ENCODE measurements at places on chromosomes 5 and 9.

GRCh38 chr5:31086839-31087415 is 106.6 kb upstream of the CDH6 start:
- H3K4me1 ChIP-seq, result no peaks in the 10 kb centered on the region
- no peak overlapping the region for H3K27ac ChIP-seq
- no peak for DNase-seq

DNA sequence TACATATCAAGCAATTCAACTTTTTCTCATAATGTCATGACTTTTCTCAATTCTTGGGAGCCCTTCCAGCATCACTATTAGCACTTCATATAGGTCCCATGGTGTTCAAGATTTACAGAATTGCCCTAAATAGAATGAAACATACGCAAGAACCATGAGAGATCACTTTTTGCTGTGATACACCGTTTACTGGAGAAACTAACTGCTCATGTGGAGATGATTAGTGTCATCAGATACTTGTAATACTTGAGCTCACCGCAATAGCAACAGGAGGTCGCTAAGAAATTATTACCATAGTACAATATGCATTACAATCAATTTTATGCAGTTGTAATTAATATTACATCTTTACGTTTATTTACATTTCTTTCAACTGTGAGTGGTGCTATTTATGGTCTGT is 4.8 kb upstream of the PCSK5 start:
- no peak overlapping the region for H3K4me3 ChIP-seq
- no peaks in the 10 kb centered on the region for H3K27me3 ChIP-seq
- H3K27ac ChIP-seq, result no peak overlapping the region
- peaks cover 7% of the 10 kb centered on the region for H3K4me1 ChIP-seq

GRCh38 chr9:107734256-107735013 is 244.9 kb upstream of the KLF4 start:
- DNase-seq, result peak; percentile 34
- no peaks in the 10 kb centered on the region for H3K27me3 ChIP-seq

DNA sequence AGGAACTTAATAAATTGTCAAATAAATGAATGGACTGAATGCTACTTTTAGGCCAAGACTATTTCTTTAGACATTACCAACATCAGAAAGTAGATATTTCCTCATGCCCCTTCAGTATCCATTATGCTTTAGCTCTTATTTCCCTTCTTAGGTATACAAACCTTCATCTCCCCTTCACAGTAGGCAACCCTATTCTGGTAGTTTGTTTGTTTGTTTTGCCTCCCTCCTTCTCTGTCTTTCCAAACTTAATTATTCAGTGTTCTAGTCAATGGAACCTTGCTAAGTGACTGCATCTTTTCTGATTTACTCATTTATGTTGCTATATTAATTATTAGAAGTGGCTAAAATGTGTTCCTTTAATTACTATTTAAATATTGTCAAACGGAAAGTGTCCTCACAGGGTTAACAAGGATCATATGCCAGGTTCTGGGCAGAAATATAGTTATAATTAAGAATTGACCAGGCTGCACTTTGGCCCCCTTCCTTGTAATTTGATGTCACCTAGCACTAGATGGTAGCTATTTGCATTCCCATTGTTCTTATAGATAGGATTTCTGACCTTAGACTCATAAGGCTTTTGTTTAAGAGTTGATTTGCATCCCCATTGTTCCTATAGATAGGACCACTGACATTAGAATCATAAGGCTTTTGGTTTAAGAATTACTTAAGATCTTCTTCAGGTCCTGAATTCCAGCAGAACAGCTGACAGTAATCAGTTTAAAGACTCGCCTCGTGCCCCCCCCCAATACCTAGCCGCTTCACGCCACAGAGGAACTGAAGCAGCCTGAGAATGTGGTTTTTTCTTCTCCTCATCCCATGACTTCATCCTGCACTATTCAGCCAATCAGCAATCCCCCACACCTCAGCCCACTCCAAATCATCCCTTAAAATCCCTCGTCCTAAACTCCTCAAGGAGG is 84.4 kb upstream of the NUDT12 start:
- H3K4me3 ChIP-seq, result no peak overlapping the region
- H3K4me1 ChIP-seq, result no peaks in the 10 kb centered on the region
- no peaks in the 10 kb centered on the region for H3K27me3 ChIP-seq

- no peaks in the 10 kb centered on the region for H3K36me3 ChIP-seq
- no peak for DNase-seq
- no peak overlapping the region for H3K27ac ChIP-seq
- peaks cover 2% of the 10 kb centered on the region for H3K27me3 ChIP-seq
Observed at GRCh38 chr5:76576996-76577395, 46.2 kb downstream of the F2RL2 start.

- H3K27me3 ChIP-seq, result no peaks in the 10 kb centered on the region
- H3K4me3 ChIP-seq, result no peak overlapping the region
- no peaks in the 10 kb centered on the region for H3K4me1 ChIP-seq
- no peaks in the 10 kb centered on the region for H3K36me3 ChIP-seq
- no peak overlapping the region for H3K27ac ChIP-seq
Observed at GRCh38 chr5:100676817-100677631, 141.8 kb downstream of the FAM174A start.

GRCh38 chr5:117829646-117830045 is 1158.7 kb downstream of the DTWD2 start:
- no peak overlapping the region for H3K4me3 ChIP-seq
- H3K36me3 ChIP-seq, result no peaks in the 10 kb centered on the region
- no peaks in the 10 kb centered on the region for H3K27me3 ChIP-seq

GRCh38 chr9:68978066-68978465 is 35.8 kb downstream of the PRKACG start:
- no peak overlapping the region for H3K27ac ChIP-seq
- H3K36me3 ChIP-seq, result no peaks in the 10 kb centered on the region
- no peak overlapping the region for H3K4me3 ChIP-seq
- DNase-seq, result no peak
- H3K4me1 ChIP-seq, result no peaks in the 10 kb centered on the region
- H3K27me3 ChIP-seq, result no peaks in the 10 kb centered on the region

GRCh38 chr5:16457853-16458252 is 7.7 kb downstream of the ZNF622 start:
- no peak overlapping the region for H3K27ac ChIP-seq
- no peak overlapping the region for H3K4me3 ChIP-seq
- H3K36me3 ChIP-seq, result peaks cover 65% of the 10 kb centered on the region
- DNase-seq, result no peak
- no peaks in the 10 kb centered on the region for H3K27me3 ChIP-seq

GRCh38 chr9:136536721-136537241 is 9.1 kb downstream of the NOTCH1 start:
- H3K36me3 ChIP-seq, result peaks cover 18% of the 10 kb centered on the region
- no peak for DNase-seq
- no peak overlapping the region for H3K27ac ChIP-seq
- H3K4me1 ChIP-seq, result peaks cover 33% of the 10 kb centered on the region

DNA sequence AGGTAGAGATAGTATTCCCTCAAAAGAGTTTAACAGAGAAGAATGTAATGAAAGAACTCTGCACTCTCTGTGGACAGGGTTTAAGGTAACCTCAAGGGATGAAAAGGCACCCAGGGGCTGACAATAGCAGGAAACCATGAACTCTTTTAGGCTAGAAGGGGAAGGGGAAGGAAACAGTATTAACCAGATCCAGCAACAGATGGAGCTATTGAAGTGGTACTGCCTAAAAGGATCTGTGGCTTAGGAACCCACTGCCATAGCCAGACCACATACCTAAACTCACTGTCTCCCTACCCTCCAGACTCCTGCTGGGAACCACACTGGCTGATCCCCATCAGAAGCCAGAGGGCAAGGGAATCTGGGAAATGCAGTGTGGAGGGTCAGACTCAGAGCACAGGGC is 35.5 kb downstream of the PLGRKT start:
- no peak overlapping the region for H3K27ac ChIP-seq
- DNase-seq, result no peak
- H3K27me3 ChIP-seq, result no peaks in the 10 kb centered on the region
- no peak overlapping the region for H3K4me3 ChIP-seq

DNA sequence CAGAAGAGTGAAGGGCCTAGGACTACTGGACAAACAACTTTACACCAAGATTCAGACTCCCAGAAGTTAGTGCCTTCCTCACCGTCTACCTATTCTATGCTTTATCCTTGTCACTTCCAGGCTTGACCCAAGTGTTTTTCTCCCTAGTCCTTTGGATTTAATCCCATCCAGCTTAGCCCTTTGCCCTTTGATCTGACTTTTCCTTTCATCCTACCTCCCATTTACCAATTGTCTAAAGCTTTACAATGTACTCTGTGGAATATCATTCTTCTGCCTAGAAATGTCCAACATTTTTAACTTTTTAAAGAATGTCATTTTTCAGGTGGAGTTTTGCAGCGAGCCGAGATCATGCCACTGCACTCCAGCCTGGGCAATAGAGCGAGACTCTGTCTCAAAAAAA is 292.1 kb downstream of the EPB41L4A start:
- no peaks in the 10 kb centered on the region for H3K36me3 ChIP-seq
- no peaks in the 10 kb centered on the region for H3K27me3 ChIP-seq
- H3K4me1 ChIP-seq, result no peaks in the 10 kb centered on the region
- no peak overlapping the region for H3K27ac ChIP-seq
- DNase-seq, result no peak
- no peak overlapping the region for H3K4me3 ChIP-seq

DNA sequence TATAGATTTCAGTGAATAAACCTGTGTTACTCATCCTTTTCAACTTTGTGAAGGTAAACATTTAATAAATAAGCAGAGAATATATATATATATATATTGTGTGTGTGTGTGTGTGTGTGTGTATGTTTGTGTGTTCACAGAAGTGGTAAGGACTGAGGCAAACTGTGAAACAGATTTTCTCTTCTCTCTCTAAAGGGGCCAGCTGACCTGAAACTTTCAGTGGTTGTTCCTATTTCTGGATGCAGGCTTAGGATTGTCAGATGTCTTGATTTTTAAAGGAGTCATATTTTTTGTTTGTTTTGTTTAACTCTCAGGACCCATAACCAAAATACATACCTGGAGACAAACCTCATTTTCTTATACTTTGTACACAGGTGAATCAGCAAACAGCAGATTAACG is 714.9 kb upstream of the MEF2C start:
- H3K27me3 ChIP-seq, result no peaks in the 10 kb centered on the region
- H3K4me3 ChIP-seq, result no peak overlapping the region
- no peaks in the 10 kb centered on the region for H3K36me3 ChIP-seq
- no peak for DNase-seq
- no peaks in the 10 kb centered on the region for H3K4me1 ChIP-seq

DNA sequence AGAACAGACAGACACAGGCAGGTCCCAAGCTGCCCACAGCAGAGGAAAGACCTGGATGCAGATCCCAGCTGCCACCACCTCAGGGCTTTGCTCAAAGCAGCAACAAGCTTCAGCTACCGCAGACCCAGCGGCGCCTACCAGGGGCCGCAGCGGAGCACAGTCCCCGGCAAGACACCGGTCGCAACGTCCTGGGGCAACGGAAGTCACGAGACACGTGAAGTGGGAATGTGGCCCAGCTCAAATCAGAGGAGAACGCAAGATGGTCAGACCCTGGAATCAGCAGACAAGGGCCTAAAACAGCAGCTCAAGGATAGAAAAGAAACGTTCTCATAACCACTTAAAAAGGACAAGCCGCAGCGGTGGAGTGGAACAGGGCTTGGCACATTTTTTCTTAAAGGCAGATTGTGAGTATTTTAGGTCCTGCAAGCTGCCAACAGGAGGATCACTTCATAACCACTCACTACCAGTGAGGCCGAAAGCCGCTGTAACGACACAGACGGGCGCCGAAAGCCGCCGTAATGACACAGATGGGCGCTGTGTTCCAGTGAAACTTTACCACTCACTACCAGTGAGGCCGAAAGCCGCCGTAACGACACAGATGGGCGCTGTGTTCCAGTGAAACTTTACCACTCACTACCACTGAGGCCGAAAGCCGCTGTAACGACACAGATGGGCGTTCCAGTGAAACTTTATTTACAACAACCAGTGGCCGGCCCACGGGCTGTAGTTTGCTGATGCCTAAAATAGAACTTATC is 21.7 kb downstream of the SLC9A3 start:
- H3K4me1 ChIP-seq, result no peaks in the 10 kb centered on the region
- no peak overlapping the region for H3K27ac ChIP-seq
- no peaks in the 10 kb centered on the region for H3K27me3 ChIP-seq
- DNase-seq, result no peak
- no peak overlapping the region for H3K4me3 ChIP-seq

DNA sequence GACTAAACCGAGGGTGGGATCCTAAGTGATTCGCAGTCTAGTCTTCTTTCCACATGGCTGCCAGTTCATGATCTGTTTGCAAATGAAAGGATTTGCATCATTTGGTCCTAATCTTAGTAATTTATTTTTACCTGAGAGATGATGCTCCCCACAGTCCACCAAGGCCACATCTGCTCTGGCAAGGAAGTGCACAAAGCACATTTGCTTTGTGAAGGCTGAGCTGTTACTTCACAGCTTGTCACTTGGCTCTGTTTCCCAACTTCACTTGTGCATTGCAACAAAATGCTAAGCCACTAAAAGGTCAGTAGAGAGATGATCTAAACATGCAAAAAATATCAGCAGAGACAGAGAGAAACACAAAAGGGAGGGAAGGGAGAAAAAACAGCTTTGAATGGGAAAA is 128.5 kb upstream of the VLDLR start:
- no peaks in the 10 kb centered on the region for H3K36me3 ChIP-seq
- no peaks in the 10 kb centered on the region for H3K4me1 ChIP-seq
- no peak for DNase-seq
- no peaks in the 10 kb centered on the region for H3K27me3 ChIP-seq
- no peak overlapping the region for H3K4me3 ChIP-seq
- H3K27ac ChIP-seq, result no peak overlapping the region

GRCh38 chr9:546797-547223 is 294.7 kb upstream of the DMRT1 start:
- no peak for DNase-seq
- peaks cover 6% of the 10 kb centered on the region for H3K4me1 ChIP-seq
- no peak overlapping the region for H3K27ac ChIP-seq
- no peaks in the 10 kb centered on the region for H3K27me3 ChIP-seq
- H3K4me3 ChIP-seq, result no peak overlapping the region

DNA sequence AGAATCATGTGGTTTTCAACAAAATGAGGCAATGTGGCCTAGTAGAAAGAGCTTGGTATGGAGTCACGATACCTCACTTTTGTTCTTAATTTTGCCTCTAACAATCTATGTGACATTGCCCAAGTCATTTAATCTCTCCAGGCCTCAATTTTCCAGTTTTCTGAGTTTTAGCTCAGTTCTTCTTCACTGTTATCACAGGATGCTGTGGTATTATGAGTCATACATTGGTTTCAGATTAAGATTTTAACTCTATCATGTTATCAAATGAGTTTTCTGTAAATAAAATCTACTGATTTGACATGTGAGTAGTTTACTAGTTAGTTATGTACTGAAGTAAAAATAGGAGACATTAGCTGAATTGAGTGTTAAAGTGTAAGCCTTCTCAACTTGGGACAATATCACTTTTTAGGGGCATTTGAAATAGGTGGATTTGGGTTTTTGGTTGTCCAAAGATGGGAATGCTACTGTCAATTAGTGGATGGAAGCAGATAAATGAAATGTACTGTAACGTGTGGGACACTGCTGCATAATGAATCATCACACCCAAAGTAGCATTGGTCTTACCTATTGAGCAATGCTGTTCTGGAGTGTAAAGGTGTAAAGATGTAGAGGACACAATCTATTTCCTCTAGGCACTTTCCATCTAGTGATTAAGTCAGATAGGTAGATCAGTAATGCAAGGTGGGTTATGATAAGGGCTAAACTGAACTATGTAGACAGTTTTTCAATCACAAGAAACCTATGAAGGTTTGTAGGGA is 73.3 kb downstream of the NNT start:
- peak overlapping the region; percentile 37 for H3K27ac ChIP-seq
- H3K4me1 ChIP-seq, result peaks cover 46% of the 10 kb centered on the region
- H3K36me3 ChIP-seq, result peaks cover 7% of the 10 kb centered on the region
- H3K27me3 ChIP-seq, result no peaks in the 10 kb centered on the region

GRCh38 chr9:35736201-35736633 is 3.8 kb downstream of the CREB3 start:
- H3K27me3 ChIP-seq, result no peaks in the 10 kb centered on the region
- peaks cover 67% of the 10 kb centered on the region for H3K36me3 ChIP-seq
- no peak overlapping the region for H3K4me3 ChIP-seq
- DNase-seq, result no peak
- no peak overlapping the region for H3K27ac ChIP-seq
